CD4-positive, alpha-beta memory T cell (primary cell): ENCODE measurements at places on chromosomes 12 and 14. TPM values are rescaled to one million over a fixed set of nuclear protein-coding genes. Genes with fewer than 3 reads are reported as not detected.

The HOTAIR gene
- not detected for total RNA-seq

The LPAR5 gene
- total RNA-seq = 10.2 TPM

The CPNE6 gene
- not detected for total RNA-seq

The FBXO33 gene
- 21.5 TPM for total RNA-seq

The TOMM20L gene
- total RNA-seq = not detected

The INSM2 gene
- not detected for total RNA-seq

The CCDC88C gene
- total RNA-seq = 293 TPM
